ENCODE measurements at places on chromosomes 2 and 18.

GRCh38 chr2:7009207-7009911 lies 92.1 kb downstream of the RNF144A start:
- no peak for DNase-seq

DNA sequence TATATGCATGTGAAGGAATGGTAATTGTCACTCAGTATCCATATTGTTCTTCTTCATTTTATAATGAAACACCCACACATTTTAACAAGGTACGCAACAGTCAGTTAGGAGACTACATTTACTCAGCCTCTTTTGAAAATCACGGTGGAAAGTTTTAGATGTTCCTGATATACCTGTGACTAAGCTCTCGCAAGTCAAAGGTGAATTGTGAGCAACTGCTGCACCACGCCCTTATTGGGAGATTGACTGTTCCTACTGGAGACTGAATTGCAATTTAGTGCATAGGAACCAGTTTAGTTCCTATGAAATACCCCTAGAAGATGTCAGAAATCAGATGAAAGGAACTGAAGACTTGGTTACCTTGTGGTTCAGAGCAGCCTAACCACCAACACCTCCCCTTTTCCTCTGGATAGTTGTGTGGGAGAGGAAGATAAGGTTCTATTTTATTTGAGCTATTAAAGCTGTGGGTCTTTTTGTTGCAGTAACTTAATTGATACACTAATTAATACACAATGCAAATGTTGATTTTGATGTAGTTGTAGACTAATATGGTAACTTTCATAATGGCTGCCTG lies 1280.5 kb upstream of the CDH2 start:
- DNase-seq, result no peak

DNA sequence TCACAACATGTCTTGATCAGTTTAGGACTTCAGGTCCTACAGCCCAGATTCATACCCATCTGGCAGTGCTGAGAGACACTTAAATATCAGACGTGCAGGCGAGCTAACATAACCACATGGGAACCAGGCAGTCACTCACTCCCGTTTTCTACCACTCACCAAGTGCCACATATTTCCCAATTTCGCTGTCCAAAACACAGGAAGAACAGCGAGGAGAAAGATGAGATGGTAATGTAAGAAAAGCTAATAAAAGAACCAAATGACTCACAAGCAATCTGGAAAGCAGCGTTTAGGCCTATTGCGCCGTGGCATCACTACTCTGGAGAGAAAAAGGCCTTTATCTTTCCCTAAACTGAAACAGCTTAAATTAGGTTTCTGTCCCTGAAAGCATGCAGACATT lies 647.8 kb upstream of the SLC39A10 start:
- no peak for DNase-seq

GRCh38 chr18:11494107-11494506 lies 115.3 kb upstream of the SLC35G4 start:
- no peak for DNase-seq

- no peak for DNase-seq
Observed at GRCh38 chr2:15861898-15862297, 78.5 kb upstream of the MYCN start.

GRCh38 chr2:63435070-63435469 lies 153.2 kb downstream of the WDPCP start:
- no peak for DNase-seq

- DNase-seq, result no peak
Observed at GRCh38 chr18:25186871-25187270, 165.1 kb downstream of the ZNF521 start.

- no peak for DNase-seq
Observed at GRCh38 chr18:13606604-13607254, 119.6 kb downstream of the FAM210A start.

- DNase-seq, result peak; percentile 69
Observed at GRCh38 chr2:196259507-196260481, 88.4 kb upstream of the STK17B start.

GRCh38 chr18:79612291-79613108 lies 67.1 kb upstream of the CTDP1 start:
- DNase-seq, result no peak

DNA sequence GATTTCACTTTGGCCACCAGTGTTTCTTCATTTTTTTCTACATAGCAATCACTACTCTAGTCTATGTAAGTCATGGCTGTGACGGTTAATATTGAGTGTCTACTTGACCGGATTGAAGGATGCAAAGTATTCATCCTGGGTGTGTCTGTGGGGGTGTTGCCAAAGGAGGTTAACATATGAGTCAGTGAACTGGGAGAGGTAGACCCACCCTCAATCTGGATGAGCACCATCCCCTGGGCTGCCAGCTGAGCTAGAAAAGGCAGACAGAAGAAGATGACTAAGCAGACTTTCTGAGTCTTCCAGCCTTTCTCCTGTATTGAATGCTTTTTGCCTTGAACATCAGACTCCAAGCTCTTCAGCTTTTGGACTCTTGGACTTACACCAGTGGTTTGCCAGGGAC lies 265.0 kb upstream of the SLC8A1 start:
- no peak for DNase-seq

DNA sequence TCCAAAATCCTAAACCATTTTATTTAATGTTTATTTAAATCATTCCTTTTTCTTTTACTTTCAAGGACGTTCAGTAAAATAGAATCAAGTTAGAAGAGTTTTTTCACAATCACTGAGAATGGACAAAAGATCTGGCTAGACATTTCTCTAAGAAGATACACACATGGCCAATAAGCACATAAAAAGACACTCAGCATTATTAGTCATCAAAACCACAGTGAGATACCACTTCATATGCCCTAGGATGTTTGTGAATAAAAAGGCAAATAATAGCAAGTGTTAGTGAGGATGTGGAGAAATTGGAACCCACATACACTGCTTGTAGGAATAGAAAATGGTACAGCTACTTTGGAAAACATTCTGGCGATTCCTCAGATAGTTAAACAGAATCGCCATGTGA lies 76.1 kb downstream of the RHBDD1 start:
- DNase-seq, result no peak

DNA sequence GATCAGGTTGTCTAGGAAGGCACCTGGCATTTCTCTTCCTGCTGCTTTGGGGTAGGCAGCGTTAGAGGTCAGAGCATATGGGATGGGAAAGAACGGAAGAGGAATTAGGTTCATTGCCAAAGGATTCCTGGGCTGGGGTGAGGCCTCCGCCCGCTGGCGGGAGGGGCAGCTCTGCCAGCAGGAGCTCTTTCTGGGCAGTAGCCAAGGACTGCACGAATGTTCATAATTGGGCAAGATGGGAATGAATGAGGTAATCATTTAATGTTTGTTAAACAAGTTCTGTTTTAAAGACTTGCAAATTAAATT lies 253.9 kb downstream of the AGAP1 start:
- DNase-seq, result no peak

DNA sequence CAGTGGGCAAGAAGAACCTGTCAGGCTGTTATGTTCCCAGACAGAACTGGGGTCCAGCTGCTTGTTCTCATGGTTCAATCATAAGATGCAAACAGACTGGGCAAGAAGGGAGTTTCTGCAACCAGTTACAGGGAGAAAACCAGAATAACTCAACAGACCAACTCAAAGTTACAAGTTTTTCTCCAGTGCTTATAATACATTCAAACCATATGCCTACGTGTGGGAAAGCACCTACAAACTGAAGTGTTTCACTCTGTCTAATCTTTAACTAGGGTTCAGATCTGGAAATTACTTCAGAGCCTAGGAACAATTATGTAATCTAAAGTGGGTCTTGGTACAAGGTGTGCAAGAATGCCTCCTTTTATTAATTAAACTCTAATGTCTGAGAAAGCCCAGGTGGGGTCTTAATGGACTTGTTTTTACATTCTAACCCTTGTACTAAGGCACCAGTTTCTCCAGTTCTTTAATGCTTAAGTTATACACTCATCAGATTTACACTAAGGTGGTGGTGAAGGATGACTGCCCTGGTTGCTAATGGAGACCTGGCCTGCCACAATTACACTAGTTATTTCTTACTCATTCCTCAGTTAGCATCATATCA lies 951.9 kb downstream of the TSN start:
- no peak for DNase-seq

GRCh38 chr2:63788071-63788470 lies 53.6 kb upstream of the UGP2 start:
- DNase-seq, result no peak

- DNase-seq, result no peak
Observed at GRCh38 chr2:72863046-72863445, 24.2 kb upstream of the SPR start.

GRCh38 chr2:99988599-99988998 lies 153.8 kb downstream of the AFF3 start:
- DNase-seq, result no peak

DNA sequence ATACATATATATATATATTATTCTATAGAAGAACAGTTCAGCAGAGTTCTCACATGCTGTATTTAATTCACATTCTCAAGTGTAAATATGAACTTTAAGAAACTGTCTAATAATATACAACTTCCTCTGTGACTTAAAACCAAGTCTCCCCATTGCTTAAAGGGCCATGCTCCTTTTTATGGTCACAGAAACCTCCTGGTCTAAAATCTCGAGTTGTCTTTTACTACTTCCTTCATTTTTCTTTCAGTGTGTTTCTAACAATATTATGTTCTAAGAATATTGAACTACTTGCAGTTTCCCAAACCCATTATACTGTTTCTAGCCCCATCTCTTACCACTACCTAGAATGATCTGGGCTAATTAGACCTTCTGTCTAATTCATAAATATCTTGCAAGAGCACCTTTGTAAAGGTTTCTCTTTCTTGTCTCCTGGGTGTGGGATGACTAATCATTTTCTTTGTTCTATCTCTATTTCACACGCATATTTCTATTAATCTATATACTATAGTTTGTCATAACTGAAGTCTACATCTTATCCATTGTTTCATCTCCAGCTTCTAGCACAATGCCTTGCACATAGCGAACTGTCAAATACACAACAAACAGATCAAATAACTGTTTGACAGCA lies 48.8 kb downstream of the ERBB4 start:
- DNase-seq, result no peak

DNA sequence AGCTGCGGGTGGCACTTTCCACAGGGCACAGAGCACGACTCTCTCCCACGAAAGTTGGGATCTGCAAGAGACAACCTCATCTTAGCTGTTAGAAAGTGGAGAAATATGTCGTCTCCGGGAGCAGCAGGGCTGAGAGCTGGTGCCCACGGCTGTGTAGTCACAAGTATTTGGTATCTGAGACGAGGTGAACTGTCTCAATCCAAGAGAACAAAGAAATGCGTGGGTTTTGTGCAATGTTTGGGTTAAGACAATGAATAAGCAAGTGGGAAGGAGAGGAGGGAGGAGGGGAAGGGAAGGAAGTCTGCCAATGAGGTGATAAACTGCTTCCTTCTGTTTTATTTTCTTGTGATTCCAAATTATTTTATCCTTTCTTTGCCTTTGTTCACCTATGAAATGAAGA lies 18.0 kb downstream of the DYTN start:
- DNase-seq, result no peak

- DNase-seq, result no peak
Observed at GRCh38 chr2:3547915-3548314, 10.2 kb downstream of the RNASEH1 start.

DNA sequence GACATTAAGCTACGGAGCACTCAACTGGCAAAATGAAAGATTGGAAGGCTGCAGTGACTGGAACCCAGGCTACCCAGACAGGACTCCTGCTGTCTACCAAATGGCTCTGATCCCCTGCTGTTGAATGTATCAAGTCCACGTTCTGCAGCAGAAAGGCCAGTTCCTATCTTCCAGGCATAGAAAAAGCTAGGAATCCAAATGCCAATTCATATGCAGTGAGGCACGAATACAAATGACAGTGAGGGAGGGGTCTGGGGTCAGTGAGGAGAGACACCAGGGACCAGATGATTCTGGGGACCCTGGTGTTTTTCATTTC lies 5.3 kb downstream of the NRP2 start:
- DNase-seq, result peak; percentile 84

DNA sequence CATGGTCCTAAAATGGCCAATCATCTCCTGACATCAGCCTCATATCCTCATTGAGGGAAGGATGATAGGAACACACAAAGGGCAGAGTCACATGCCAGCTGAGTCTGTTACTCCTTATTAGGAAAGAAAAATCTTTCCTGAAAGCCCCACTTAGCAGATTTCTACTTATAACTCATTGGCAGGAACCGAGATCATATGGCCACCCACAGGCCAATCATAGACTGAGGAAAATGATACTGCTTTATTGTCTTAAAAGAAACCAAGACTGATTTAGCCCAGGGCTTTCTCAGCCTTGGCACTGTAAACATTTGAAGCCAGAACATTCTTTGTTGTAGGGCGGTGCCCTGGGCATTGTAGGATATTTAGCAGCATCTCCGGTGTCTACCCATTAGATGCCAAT lies 18.7 kb downstream of the GKN2 start:
- no peak for DNase-seq

DNA sequence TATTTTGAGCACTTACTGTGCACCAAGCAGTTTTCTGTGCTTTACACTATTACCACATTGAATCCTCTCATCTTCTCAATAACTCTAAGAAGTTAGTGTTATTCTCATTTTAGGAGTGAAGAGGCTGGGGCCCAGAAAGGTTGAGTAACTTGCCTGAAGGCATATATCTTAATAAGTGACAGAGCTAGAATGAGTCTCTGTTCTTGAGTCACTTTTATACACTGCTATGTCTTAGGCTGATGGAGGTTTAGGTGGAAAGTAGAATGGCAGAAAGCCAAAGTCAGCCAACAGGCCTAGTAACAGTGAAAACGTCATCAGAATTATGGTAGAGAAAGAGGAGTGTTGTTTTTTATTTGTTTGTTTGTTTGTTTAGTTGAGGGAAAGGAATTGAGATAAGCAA lies 27.9 kb upstream of the RPE start:
- no peak for DNase-seq

DNA sequence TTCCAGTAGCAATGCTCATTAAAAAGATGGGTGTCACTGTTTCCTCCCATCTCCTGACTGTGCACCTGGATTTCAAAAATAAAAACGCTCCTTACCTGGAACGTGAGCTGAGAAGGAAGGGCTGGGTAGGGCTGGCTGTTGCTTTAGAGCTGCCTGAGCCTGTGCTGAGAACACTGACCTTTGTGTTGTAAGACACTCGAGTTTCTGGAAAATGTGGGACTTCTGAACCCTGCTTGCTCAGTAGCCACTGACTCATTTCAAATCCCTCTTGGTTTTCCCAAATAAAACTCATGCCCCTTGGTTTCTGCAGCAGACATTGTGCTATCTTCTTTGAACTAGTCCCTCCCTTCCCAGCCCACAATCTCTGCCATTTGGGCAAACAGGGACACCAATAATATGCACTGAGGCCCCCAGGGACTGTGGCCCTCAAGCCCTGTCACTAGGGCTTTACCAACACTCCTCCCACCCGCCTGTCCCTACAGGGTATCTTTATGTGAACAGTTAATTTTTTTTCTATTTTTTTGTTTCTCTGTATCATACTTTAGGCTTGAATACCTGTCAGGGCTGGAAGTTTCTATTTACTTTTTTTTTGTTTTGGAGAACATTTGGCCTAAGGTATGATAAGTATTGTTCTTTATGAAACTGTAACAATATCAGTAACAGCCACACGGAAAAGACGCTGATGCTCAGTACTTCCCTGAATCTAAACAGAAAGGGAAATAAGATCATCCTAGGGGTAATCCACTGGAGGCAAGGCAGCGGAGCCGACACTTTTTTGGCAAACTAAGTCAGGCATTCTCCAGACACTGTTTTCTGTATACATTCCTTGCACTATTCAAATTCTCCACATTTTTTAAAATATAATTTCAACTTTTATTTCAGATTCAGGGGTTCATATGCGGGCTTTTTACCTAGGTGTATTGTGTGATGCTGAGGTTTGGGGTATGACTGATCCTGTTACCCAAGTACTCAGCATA lies 280.2 kb downstream of the STK39 start:
- DNase-seq, result no peak

- no peak for DNase-seq
Observed at GRCh38 chr2:79952616-79953015, 351.9 kb downstream of the LRRTM1 start.
